A673 (cell line): ENCODE measurements at places on chromosomes 12 and 14.

DNA sequence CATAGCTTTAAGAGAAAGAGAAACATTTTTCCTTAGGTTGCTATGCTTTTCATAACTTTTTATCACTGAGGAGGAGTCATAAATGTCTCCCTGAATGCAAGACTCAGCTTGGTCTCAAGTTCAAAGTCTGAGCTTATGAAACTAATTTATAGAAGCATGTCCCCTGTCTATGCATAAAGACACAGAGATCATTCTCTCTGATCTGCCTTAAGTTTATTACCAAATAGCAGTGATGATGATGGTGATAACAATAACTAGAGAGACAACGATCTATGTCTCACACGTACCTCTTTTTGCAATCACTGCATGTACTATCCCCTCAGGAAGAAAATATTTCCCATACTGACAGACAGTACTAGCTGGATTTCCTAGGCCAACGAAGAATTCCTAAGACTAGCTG lies 266.4 kb upstream of the G2E3 start:
- no peak for DNase-seq

DNA sequence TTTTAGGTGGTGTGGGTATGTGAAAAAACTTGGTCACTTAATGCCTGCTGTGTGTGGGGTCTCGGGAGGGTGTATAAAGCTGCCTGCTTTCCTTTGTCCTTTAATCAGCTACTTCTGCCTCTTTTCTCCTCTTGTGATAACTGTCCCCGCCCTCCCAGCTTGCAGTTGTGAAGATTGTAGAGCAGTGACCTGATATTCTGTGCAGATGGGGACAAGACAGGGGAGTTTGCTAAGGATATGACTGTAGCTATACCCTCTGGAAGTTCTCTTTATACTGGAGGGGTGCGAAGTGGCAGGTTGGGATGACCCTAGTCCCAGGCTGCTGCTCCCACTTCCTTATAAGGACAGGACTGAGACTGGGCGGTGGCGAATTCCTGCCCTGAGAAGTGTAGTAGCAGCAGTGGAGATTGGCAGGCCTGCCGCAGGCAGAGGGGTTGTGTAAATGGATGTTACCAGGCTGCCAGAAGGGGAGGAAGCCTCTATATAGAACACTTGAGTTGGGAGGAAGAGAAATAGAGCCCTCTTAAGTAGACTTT lies 835 bp downstream of the MYL6 start:
- peak; percentile 53 for DNase-seq

DNA sequence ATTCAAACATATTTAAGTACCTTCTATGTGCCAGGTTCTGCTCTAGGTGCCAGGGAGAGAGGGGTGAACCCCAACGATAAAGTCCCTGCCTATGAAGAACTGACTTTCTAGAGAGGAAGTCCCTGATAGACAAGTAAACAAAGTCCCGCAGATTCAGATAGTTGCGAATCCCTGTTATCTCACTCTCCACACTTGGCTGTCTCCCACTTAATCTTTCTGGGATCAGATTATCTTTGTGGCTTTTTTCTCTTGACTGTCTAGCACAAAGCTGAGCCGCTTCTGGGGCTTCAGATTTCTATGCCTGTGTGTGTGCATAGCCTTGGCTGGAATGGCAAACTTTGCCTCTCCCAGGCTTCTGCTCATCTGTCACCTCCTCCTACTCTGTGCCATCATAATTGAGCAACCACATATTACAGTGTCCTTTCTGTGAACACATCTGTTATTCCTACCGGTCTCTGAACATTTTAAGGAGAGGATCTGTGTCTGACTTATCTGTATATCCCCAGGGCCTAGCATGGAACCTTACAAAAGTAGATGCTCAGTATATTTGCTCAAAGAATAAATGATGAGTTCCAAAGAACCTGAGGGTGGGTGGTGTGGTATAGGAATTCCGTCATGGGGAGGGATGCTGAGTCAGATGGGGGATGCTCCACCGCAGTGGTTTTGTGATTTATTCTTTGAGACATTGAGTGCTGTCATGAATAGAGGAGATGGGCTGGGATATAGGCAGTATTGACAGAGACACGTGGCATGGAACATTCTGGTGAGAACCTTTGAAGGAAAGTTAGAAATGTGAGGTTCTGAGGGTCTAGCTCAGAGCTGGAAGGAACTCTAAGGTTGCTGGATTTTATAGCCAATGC lies 28.5 kb downstream of the RGS6 start:
- DNase-seq = no peak

GRCh38 chr14:97846156-97846555 lies 1049.0 kb downstream of the VRK1 start:
- DNase-seq = no peak

- DNase-seq = no peak
These were observed 365.6 kb downstream of the DPF3 start for GRCh38 chr14:72528059-72528862.

DNA sequence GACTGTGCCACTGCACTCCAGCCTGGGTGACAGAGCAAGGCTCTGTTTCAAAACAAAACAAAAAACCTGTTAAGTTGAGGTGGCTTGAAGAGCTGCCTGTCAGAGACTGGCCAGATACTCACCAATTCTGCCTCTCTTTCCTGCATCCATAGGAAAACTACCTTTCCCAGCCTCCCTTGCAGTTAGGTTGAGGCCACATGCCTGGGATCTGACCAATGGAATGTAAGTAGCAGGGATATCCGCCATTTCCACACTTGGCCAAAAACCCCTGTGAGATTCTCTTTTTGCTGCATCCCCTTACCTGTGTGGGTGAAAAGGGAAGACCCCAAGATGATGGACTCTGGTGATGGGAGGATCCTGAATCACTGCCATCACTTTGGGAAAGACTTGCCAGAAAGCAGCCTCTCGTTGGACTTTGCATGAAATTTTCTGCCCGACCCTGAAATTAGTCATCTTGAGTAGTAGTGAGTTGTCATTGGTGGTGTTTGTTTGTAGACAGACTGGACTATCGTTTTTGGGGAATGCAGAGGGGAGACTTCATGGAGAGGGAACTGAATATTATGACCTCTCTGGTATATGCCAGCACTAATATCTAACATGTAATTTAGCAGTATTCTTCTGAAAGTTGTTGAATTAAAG lies 14.0 kb downstream of the GPR68 start:
- peak; percentile 22 for DNase-seq

- DNase-seq = peak; percentile 49
These were observed 229.4 kb downstream of the CNTN1 start for GRCh38 chr12:40921563-40922163.

DNA sequence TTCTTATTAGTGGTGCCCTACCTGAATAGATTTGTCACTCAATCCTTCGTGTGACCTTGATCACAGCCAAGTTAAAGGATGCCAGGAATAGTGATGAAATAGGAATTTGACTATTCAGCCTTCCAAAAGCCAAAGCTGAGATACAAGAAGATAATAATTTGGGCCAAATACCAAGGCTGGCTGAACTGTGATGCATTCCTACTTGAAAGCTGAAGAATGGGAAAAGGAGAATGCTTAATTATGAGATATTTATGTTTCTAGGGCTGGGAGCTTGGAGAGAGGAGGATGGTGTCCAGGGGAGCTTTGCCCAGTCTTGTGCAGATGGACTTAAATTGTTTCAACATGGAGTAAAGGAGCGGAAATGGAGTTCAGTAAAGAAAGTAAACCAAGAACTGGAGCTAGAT lies 5.2 kb downstream of the RNASE7 start:
- DNase-seq = no peak

- DNase-seq = no peak
These were observed 145.7 kb upstream of the ALG10 start for GRCh38 chr12:33876618-33877017.
